ENCODE measurements at places on chromosomes 3 and 15.
A peak's percentile ranks its signal among the peaks of the same experiment; 100 is the strongest.

DNA sequence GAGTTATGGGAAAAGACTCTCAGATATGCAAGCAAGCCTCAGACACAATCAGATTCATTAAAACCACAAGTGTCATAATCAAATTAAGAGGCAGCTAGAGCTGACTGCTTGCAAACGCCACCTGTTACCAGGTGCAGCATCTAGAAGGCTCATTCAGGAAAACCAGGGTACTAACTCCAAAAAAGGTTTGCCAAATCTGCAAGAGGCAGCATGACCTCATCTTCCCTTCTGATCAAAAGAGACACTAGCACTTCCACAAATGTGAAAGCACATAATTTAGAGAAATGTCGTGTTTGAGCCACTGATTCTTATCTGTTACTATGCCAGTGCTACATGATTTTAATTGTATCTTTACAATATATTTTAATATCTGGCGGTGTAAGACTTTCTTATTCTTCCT lies 123.3 kb upstream of the NANOGP8 start:
- no peak for DNase-seq
- no peaks in the 10 kb centered on the region for H3K27me3 ChIP-seq
- no peak overlapping the region for H3K4me3 ChIP-seq
- no peak overlapping the region for H3K27ac ChIP-seq

DNA sequence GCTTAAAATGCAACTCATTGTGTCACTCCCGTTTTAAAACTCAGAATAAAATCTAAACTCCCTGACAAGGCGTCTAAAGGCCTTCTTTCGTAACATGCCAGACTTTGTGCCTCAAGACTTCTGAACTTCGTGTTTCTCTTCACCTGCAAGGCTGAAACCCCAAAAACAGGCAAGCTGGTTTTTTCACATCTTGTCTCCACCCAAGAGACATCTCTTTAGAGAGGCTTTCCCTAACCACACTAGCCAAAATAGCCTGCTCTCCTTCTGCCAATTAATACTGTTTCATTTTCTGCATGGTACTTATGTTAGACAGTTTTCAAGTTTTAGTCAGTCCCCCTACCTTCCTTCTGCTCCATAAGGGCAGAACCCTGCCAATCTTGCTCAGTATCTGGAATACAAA lies 41.6 kb downstream of the RAF1 start:
- H3K4me1 ChIP-seq = no peaks in the 10 kb centered on the region
- no peak for DNase-seq
- H3K27ac ChIP-seq = peak overlapping the region; percentile 50
- no peak overlapping the region for H3K4me3 ChIP-seq

- H3K36me3 ChIP-seq = no peaks in the 10 kb centered on the region
- peaks cover 5% of the 10 kb centered on the region for H3K4me1 ChIP-seq
Measured at GRCh38 chr15:84598250-84598649, 2.6 kb upstream of the ZSCAN2 start.

- H3K36me3 ChIP-seq = no peaks in the 10 kb centered on the region
- no peak overlapping the region for H3K27ac ChIP-seq
- no peak for DNase-seq
- no peak overlapping the region for H3K4me3 ChIP-seq
- no peaks in the 10 kb centered on the region for H3K27me3 ChIP-seq
- no peaks in the 10 kb centered on the region for H3K4me1 ChIP-seq
Measured at GRCh38 chr3:100978011-100978659, 15.1 kb downstream of the ABI3BP start.

- H3K4me1 ChIP-seq = peaks cover 24% of the 10 kb centered on the region
- peak overlapping the region; percentile 92 for H3K4me3 ChIP-seq
- peaks cover 28% of the 10 kb centered on the region for H3K27me3 ChIP-seq
Measured at GRCh38 chr3:192917028-192917403, 640 bp downstream of the MB21D2 start.

All from neural progenitor cell (in vitro differentiated cells).